Renal pelvis (tissue), 12 donors: ENCODE measurements at places on chromosomes 6 and 20. TPM values are rescaled to one million over a fixed set of nuclear protein-coding genes. Genes with fewer than 3 reads are reported as not detected.

Gene NKX2-2
- polyA plus RNA-seq = 0.07 TPM

Gene TSBP1
- 0.17 TPM for polyA plus RNA-seq

Gene MROH8
- polyA plus RNA-seq = 9.0 TPM

Gene BCAS4
- 4.7 TPM for polyA plus RNA-seq

Gene NFYA
- polyA plus RNA-seq = 45.9 TPM

Gene NHSL1
- polyA plus RNA-seq = 12.6 TPM

Gene CDC40
- polyA plus RNA-seq = 37.4 TPM

Gene SGK2
- polyA plus RNA-seq = 38.4 TPM

DNA sequence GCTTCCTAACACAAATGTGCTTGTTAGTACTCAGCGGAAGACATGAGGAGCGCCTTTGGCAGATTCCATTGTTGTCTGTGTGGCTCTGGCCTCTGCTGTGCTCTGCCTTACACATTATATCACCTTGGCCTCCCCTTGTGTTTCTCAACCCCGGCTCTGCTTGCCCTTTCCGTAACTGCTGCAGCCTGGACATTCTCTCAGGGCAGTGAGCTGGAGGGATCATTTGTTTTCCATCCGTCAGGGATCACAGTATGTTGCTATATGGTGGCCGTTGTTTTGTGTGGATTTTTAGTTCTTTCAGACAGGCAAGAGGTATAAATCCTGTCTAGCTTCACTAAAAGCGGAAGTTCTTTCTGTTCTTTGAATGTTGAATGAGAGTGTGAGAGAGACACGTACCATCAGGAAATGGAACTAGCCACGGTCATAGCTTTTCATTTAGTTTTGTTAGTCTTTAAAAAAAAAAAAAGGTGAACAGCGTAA lies 175.1 kb downstream of the JARID2 start:
- DNase-seq = peak; percentile 69

DNA sequence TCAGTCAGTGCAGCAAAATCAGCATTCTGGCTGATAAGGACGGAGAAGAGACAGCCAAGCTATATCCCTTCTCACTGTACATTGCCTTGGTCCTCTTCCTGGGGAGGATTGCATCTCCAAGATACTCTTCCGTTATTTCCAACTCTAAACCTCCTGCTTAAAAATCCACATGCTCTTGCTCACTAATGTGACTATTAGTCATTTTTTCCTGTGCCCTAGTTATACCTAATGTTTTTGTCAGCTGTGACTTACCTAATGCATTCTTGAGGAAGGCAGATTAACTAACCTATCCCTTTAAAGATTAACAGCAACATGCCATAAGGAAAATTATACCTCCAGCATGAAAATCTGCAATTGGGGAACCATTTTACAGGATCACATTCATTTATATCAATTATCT lies 317.6 kb downstream of the BTBD9 start:
- DNase-seq = no peak

- DNase-seq = no peak
Measured at GRCh38 chr6:157758516-157759023, 64.5 kb upstream of the SNX9 start.

- no peak for DNase-seq
Measured at GRCh38 chr20:37426106-37426505, 80.2 kb downstream of the SRC start.

- DNase-seq = no peak
Measured at GRCh38 chr6:10396785-10397184, 18.1 kb downstream of the TFAP2A start.

- DNase-seq = no peak
Measured at GRCh38 chr20:50911716-50912115, 19.5 kb downstream of the ADNP start.

DNA sequence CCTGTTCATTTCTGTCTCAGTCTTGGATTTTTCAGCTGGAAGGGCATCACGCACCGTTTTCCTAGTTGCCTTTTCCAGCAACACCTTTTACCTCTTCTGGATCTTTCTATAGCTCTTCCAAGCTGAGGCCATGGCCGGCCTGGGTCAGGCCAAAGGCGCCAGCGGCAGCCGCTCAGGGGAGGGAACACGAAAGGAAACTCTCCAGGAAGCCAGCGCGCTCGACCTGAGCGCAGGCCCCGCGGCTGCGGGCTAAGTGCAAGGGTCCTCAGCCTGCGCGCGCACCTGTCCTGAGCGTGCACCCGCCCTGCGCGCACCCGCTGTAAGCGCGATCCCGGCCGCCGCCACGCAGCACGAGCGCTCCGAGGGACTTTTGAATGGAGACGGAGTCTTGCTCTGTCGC lies 43.8 kb upstream of the TMEM181 start:
- DNase-seq = peak; percentile 22

GRCh38 chr6:31057426-31058003 lies 47.2 kb downstream of the MUC22 start:
- no peak for DNase-seq

DNA sequence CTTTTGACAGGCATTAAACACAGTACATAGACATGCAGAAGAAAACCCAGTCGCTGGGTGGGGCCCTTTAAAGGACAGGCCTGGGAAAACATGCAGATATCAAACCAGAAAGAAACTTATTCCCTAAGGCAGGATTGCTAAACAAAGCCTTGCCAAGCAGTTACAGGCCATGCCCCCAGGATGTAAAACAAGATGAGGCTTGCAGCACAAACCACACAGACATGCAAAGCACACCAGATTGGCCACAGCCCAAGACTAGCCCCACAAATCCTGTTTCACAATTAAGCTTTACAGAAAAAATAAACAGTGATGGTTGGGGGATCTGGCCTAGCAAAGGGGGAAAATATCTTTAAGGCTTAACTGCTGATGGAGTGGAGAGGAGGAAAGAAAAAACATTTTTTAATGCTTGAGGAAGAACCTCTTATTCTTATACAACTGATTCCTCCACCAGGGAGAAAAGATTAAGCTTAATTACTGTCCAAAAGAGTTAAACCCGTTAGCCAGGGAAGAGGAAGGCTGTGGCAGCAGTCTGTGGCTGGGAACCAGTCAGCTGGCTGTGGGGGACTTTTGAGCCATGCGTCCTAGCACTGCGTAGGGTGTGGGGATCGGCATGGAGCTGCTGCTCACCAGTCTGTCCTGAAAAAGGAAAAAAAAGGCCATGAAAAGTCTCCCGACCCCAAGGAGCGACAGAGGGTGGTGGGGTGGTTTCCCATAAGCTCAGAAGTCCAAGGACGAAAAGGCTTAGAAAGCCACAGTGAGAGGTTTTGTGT lies 28.4 kb downstream of the COL19A1 start:
- peak; percentile 11 for DNase-seq

DNA sequence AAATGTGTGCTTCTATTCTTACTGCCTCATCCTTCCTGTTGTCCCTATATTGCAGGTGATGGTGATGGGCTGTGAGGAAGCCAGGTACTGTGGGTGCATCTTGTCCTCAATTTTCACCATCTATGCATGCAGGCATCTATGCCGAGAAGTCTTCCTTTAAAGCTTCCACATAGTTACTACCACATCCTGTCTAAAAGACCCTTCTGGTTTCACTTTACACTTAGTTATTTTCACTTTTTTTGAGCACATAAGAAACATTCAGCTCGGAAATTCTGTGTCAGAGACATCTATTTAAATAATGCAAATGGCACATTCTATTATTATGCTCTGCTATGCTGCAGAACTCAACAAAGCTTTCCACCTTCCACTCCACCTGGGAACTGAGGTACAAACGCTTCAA lies 28.2 kb upstream of the FABP7 start:
- no peak for DNase-seq

- DNase-seq = no peak
Measured at GRCh38 chr6:45712786-45713185, 302.9 kb downstream of the CLIC5 start.

- no peak for DNase-seq
Measured at GRCh38 chr6:13286181-13286580, 42.2 kb downstream of the TBC1D7 start.

- DNase-seq = no peak
Measured at GRCh38 chr6:13412639-13413465, 74.5 kb downstream of the GFOD1 start.

DNA sequence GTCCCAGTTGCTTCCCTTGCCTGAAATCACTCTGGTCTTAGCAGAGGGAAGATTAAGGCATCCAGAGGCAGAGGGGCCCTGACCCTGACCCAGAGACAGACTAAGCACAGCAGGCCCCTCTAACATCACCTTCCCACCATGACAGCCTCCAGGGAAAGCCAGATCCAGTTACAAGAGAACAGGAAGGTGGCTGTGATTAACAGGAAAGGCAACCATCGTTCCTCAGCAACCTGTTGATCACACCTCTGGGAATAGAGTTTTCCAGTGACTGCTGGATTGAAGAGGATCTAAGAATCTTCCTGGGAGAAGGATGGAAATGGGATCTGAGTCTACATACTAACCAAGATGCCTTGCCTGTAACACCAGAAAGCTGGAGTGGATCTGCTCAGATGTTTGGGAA lies 5.2 kb upstream of the TREM1 start:
- DNase-seq = no peak

- no peak for DNase-seq
Measured at GRCh38 chr20:22579711-22580697, 4.4 kb downstream of the FOXA2 start.

GRCh38 chr20:3248167-3248992 lies 9.4 kb upstream of the SLC4A11 start:
- DNase-seq = no peak

- DNase-seq = no peak
Measured at GRCh38 chr20:33482581-33482980, 7.3 kb upstream of the CBFA2T2 start.

- no peak for DNase-seq
Measured at GRCh38 chr20:1299522-1299921, 29.4 kb downstream of the SDCBP2 start.

- DNase-seq = peak; percentile 59
Measured at GRCh38 chr20:53032478-53032932, 60.3 kb downstream of the TSHZ2 start.

- DNase-seq = no peak
Measured at GRCh38 chr6:34236131-34236442, 586 bp upstream of the HMGA1 start.

- no peak for DNase-seq
Measured at GRCh38 chr6:131431718-131432117, 141.3 kb upstream of the ARG1 start.

DNA sequence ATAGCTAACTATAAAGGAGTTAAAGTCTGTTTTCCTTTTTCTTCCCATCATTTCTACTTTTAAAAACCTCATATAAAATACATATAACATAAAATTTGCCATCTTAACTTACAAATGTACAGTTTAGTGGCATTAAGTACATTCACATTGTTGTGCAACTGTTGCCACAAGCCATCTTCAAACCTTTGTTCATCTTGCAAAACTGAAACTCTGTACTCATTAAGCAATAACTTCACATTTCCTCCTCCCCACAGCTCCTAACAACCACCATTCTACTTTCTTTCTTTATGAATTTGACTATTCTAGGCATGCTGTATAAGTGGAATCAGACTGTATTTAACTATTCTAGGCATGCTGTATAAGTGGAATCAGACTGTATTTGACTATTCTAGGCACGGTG lies 4.5 kb downstream of the CCDC170 start:
- DNase-seq = no peak

- no peak for DNase-seq
Measured at GRCh38 chr20:25573288-25574251, 11.8 kb downstream of the NINL start.

GRCh38 chr20:32599783-32600340 lies 14.7 kb upstream of the NOL4L start:
- DNase-seq = no peak

DNA sequence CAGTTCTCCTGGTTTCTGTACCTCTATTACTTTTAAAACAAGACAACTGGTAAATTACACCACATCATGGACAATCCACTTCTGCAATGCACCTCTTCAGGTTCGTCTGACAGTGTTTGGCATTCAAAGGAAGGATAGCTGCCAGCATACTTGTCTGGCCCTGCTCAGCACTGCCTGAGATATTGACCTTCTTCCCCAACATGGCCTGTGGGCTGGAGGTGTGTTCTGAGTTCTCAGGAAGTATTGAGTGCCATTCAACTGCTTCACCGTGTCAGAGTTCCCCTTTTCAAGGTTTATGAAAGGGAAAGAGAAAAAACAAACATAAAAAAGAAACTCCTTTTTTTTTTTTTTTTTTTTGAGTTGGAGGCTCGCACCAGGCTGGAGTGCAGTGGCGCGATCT lies 267.9 kb upstream of the SASH1 start:
- DNase-seq = no peak

DNA sequence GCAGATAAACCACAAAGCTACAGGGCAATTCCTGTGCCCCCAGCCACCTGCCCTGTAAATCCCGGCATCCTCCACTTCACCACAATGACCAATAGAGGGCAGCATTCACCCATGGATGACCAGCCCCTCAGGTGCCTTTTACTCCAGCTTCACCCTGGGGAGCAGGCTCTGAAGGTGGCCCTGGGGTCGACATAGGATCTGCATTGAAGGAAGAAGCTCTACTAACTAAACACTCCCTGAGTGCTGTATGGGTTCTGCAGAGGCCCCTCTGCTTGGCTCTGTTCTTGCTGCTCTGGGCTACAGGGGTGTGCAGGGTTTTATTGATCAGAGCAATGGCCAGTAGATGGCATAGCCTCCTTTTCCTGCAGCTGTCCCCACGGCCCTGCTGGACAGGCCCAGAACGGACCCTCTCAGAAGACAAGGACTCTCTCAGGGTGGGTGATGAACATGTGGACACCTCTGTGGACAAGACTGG lies 20.3 kb downstream of the CST4 start:
- DNase-seq = peak; percentile 39

DNA sequence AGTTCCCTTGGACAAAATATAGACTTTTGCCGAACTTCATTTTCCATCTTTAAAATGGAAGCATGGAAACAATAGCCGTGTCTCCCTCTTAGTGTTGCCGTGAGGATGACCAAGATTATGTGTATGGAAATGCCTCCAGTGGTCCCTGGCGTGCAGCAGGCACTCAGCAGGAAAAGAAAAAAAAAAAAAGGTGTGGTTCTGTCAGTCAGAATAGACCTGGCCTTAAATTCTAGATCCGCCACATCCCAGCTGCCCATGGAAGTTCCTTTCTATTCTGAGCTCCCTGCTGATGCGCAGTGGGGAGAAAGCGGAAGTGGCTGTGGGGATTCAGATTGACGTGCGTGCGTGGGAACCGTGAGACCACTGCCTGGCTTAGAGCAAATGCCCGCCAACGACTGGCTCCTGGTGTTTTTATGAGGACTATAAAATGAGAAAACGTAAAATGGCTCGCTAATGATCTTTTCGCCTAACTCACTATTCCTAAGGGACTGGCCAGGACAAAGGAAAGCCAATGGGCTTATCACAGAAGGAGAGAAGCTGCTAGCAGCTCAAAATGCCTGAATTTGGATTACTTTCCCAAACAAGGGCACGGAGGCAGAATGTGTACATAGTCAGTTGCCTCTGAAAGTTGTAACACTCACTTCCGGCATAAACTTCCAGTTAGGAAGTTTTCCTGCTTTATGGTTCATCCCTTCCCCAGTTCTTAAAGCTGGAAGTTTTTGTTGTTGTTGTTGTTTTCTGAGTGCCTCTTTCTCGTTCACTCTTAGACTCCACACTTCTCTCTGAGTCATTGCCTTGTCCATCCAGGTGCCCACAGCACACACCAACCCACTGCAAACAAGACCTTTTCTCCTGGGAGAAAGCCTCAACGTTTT lies 11.4 kb upstream of the PDE10A start:
- no peak for DNase-seq

- DNase-seq = no peak
Measured at GRCh38 chr6:167125410-167125809, 2.5 kb downstream of the CCR6 start.
